Kidney glomerular epithelial cell (primary cell): ENCODE measurements at places on chromosomes 1 and 21.
A peak's percentile ranks its signal among the peaks of the same experiment; 100 is the strongest.

- no peak for DNase-seq
These were observed 140.2 kb upstream of the FGGY start for GRCh38 chr1:59156526-59157199.

- no peak for DNase-seq
These were observed 782 bp downstream of the PCAT6 start for GRCh38 chr1:202811296-202812175.

DNA sequence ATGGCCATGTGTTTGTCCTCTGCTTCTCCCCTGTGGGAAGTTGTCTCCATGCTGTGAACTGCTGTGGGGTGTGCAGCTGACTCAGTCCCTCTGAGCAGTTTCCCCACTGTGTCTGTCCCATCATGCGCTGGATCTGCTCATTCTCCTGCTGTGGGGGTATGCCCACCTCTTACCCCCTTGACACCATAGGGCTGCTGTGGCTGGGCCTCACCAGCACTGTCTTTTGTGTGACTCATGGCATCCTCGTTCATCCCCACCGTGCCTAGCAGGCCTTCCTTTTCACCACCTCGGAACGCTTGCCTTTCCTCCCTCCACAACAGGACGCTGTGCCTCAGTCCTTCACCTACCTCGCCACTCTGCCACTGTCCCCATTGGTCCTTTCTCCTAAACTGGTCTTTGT, 27.3 kb downstream of the VANGL2 start:
- no peak for DNase-seq

DNA sequence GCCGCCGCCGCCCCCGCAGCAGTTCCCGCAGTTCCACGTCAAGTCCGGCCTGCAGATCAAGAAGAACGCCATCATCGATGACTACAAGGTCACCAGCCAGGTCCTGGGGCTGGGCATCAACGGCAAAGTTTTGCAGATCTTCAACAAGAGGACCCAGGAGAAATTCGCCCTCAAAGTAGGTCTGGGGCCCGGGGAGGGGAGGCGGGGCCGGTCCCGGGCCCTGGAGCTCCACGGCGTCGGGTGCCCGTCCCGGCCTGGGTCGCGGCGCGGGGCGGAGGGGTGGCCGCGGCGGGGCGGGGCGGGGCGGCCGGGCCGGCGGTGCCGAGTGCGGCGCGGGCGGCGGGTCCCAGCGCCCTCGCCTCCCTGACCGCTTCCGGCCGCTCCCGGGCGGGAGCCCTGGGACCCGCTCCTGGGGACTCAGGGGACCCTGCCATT, 646 bp downstream of the MAPKAPK2 start:
- DNase-seq = no peak

DNA sequence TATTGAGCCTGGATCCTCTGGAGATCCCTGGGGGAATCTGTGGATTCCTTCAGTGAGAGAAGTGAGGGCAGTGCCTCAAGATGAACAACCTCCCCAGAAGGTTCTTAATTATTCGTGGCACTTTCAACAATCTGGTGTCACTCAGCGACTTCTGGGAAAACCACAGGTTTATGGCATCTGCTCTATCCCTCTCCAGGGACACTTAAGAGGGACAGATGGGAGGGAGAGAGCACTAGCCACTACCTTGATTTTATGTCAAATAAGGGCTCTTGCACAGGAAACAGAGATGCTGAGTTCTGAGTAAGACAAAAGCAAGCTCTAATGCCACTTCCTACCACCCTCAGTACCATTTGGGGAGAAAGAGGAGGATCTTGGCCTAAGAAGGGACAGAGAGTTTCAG, 21.2 kb upstream of the CHI3L1 start:
- DNase-seq = no peak

- peak; percentile 66 for DNase-seq
These were observed 28.5 kb downstream of the ECE1 start for GRCh38 chr1:21261551-21262292.

DNA sequence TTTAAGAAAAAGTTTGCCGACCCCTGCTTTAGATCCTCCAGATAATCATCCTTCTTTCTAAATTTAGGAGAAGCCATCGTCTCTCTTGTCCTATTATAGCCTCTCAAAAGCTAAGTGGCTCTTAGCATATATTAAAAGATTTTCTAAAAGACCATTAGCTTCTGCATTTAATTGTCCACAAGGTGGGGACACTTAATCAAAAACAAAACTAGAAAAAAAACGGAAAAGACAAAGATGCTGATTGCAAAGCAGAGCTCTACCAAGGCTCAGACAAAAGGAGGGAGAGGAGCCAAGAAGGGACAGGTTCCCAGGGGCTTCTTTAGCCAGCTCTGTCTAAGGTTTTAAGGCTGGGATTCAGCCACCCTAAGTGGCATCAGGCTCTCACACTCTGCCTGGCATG, 128.3 kb upstream of the HMGB4 start:
- peak; percentile 16 for DNase-seq

GRCh38 chr21:44020551-44020950, 8.4 kb downstream of the TRAPPC10 start:
- DNase-seq = no peak

- peak; percentile 17 for DNase-seq
These were observed 2.3 kb upstream of the KCNC4 start for GRCh38 chr1:110207831-110208230.

- DNase-seq = no peak
These were observed 318.1 kb downstream of the KCNH1 start for GRCh38 chr1:210815641-210816550.

DNA sequence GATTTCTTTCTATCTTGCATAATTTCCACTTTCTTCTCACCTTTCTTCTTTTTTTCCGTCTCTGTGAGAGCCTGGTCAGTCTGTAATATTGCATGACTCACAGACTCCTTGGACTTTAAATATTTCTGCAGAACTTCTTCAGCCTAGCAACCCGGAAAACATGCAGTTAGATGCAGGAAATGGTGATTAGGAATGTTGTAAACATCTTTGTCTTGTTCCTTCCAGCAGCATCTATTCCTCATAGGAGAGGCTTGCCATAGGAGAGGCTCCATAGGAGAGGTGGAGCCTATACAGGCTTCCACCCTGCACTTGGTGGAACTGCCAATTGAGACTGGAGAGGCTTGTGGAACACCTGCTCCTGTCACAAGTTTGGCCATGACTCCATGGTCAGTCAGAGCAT, 10.0 kb downstream of the GBP5 start:
- DNase-seq = no peak

GRCh38 chr1:228318823-228319241, 87.8 kb downstream of the TRIM11 start:
- no peak for DNase-seq

- no peak for DNase-seq
These were observed 123.3 kb upstream of the SLC45A1 start for GRCh38 chr1:8194481-8195227.

DNA sequence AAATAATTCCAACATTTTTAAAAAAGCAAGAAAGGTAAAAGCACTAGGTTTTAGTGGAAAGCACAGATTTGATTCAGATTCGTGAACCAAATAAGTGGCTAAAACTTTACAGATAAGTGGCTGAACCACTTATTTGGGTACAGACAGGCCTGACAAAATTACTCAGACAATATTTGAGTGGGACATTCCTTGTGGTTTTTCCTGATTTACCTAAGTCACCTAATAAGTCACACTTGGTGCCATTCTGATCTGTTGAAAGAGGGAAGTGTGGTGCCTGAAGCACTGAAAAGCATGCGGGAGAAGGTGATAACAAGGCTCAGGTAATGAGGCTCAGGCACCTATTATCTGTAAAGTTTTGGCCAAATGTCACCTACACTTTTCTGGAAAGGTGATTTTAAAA, 81.6 kb upstream of the CD55 start:
- no peak for DNase-seq

DNA sequence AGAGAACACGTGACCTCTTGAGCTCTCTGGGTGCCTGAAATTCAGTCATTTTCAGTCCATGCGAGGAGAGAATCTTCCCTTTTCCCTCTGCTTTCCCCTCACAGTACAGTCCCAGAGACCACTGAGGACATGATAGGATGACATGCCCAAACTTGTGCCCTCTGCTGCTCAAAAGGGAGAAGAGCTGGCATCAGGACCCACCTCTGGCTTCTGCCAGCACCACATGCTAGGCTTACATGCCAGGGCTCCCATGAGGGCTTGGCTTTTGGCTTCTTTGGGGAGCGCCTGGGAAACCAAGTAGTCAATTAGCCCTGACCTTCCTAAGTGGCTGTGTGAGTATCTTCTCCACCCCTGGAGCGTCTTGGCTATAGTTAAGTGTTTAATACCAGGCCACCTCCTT, 13.8 kb upstream of the KCNQ4 start:
- DNase-seq = no peak

- no peak for DNase-seq
These were observed 36.6 kb downstream of the SLC9A1 start for GRCh38 chr1:27118440-27118689.

DNA sequence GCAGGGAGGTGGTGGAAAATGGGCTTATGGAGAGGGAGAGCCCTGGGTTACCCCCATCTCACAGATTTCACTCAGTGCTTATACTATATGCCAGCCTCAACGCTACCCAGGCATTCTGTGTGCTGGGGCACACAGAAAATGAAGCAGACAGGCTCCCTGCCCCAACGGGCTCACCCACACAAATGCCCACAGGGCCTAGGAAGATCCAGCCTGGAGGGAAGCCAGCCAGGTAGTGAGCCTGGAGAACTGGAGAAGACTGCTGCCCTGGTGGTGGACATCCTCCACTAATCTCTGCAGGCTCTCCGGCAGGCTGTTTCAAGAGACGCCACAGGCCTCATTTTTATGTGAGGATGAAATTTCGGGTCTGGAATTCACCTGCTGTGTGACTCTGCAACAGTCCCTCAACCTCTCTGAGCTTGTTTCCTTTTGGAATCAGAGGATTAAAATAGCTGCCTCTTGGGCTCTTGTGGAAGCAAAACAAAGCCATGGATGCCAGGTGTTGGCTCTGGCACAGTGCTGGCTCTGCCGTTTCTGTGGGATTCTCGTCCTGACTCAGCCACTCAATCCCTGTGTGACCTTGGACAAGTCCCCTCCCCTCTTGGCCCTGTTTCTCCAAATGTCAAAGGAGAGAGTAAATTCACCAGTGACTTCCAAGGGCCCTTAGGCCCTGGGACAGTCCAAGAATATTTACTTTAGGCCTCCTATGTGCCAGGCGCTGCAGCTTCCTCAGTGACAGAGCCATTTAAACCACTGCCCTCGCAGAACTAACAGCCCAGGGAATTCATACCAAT, 3.6 kb downstream of the PAQR7 start:
- DNase-seq = no peak

DNA sequence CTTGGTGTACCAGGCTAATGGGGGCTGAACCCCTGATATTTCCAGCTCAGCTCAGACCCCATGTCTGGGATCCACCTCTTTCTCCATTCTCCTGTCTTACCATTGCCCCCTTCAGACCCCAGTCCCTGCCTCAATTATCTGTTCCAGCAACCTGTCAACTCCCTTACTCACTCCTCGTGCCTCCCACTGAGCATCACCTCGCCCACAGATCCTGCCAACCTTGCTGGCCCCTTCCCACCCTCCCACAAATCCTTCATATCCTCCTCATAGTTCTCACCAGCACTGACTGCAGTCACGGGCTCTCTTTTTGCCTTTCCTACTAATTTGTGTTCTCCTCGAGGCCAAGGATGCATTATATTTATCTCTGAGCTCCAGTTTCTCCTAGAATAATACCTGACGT, 62.9 kb downstream of the TMEM53 start:
- DNase-seq = no peak

GRCh38 chr1:68479501-68479900, 17.4 kb downstream of the DEPDC1 start:
- peak; percentile 71 for DNase-seq

DNA sequence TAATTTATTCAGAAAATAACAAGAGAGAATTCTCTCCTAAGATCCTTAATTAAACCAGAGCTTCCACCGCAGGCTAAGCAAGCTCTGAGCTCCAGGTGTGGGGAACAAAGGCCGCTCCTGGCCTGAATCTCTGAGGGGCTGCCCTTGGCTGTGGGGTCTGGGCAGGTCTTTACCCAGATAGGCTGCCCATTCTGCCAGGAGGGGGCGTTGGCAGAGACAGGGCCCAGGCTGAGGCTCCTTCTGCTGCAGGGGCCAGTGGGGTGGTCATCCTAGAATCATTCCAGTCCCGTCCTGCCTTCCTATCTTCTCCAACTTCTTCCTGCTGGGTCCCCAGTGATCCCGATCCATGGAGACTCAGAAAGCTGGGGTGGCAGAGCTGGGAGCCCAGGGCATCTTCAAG, 82.9 kb upstream of the POU3F1 start:
- no peak for DNase-seq

GRCh38 chr1:160646711-160647328, at the start of gene SLAMF1:
TSS of gene SLAMF1 (minus strand) at chr1:160647044. CDS start at chr1:160646945, 99 bp downstream.
- DNase-seq = no peak

DNA sequence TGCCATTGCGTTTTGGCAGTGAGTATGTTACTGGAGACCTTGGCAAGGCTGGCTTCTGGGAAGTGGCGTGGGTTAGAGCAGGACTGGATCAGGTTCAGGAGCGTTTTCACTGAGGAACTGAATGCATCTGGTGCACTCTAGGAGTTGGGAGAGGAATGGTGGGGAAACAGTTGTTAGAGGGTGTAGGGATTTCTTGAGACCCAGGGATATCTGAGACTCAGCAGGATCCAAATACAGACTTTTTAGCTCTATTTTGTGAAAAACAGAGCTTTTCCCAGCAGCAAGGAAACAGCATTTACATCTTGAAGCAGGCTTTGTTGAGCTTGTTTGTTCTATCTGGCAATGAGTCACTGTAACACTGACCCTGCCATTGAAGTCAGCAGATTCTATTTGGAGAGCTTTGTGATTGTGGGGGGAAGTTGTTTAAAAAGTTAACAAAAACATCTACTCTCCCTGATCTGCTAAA, 56.9 kb upstream of the NRIP1 start:
- peak; percentile 26 for DNase-seq

- no peak for DNase-seq
These were observed 55.0 kb upstream of the PAX7 start for GRCh38 chr1:18575620-18576019.

DNA sequence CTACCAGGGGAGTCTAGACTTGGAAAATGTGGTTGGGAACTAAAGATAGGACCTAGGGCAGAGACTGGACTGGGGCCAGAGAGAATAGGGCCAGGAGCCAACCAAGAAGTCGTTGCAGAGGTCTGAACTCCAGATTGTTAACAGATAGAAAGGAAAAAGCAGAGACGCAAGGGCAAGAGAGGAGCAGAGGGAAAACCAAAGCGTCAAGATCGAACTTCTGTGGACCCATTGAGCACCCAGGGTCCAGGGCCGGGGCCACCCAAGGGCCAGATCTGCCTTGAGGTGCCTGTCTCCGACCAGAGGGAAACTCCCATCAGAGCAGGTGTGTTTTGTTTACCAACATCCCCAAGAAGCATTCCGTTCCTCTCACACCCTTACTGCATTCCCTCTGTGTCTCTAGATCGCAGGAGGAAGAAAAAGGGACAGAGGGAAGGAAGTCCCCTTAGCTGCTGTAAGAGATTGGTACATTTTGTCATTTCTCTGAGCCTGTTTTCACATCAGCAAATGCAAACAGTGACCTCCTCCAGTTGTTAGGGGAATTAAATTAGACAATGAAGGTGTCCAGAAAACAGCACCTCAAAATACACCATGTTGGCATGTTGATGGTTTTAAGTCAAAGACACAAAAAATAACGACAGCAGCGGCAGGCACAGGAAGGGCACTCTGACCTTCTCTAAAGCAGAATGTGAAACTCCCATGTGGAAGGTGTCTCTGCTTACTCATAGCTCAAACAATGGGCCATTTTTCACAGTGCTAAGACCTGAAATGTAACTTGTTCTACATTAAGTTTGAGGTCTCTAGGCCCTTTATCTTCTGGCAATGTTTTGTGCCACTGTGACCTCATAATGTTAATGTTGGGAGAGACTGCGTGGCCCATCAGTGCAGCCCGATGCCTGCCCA, 105.8 kb upstream of the RAB4A start:
- DNase-seq = no peak
